ENCODE measurements at places on chromosomes 16 and 17.

DNA sequence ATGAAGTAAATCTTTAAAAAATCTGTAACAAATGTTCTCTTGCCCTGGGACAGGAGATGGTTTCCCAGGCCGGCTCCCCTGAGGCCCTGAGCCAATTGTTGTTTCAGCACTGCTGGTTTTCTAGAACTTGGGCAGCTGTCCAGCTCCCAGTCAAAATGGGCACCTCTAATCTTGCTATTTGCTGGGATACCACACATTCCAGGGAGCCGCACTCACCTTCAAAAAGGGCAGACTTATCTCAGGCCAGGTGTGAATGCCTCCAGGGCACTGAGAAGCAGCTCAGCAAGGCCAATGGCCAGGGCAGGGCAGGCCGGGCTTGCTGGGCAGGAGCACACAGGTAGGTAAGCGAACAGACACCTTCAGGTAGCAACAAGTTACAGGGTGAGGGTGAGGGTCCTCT is 24.4 kb downstream of the TRIM16 start:
- DNase-seq: no peak

GRCh38 chr17:42682722-42683403 is 532 bp downstream of the CNTNAP1 start:
- DNase-seq: no peak

DNA sequence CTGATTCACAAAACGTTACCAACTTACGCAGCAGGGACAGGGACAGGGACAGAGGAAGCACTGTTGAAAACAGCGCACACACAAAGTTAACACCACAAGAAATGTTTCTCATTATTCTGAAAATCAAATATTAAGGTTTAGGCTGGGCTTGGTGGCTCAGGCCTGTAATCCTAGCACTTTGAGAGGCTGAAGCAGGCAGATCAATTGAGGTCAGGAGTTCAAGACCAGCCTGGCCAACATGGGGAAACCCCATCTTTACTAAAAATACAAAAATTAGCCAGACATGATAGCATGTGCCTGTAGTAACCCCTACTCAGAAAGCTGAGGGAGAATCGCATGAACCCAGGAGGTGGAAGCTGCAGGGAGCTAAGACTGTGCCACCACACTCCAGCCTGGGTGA is 4.2 kb downstream of the CYTH1 start:
- DNase-seq: no peak

GRCh38 chr17:64534187-64534586 is 27.4 kb downstream of the CEP95 start:
- no peak for DNase-seq

- no peak for DNase-seq
Measured at GRCh38 chr17:62902531-62903220, 63.4 kb upstream of the TANC2 start.

DNA sequence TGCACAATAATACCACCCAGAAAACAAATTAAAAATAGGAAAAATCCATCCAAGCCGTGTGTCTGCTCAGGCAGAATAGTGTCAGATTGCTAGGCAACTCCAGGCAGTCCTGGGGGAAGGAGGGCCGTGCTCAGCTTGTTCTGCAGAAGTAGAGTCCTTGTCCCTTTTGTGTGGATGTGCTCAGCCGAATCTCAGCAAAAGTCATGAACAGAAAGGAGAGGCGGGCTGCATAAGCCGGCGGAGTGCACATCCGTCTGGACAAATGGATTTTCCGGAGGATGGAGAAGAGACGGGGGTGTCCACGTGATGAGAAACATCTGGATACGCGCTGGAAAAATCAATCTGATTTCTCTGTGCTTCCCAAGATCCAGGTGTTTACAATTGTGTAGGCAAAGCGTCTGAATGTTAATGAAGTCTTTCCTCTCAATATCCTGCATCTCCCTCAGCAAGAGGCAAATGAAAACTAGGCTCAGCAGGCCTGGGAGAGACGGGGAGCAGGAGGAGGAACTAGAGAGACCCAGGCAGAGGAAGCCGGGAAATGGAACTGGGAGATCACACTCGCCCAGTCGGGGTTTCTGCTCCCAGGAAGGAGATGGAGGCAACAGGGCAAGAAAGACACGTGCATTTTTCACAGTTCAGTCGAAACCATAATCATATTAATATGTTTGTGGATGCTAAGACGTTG is 7.7 kb upstream of the RBFOX3 start:
- no peak for DNase-seq

GRCh38 chr16:84535408-84535807 is 30.9 kb upstream of the MEAK7 start:
- DNase-seq: no peak

- no peak for DNase-seq
Measured at GRCh38 chr16:24999088-24999670, 16.0 kb downstream of the ARHGAP17 start.

Measured in LNCaP clone FGC (cell line).